ENCODE measurements at places on chromosomes 4 and X.

GRCh38 chr4:155777971-155778735 lies 19.3 kb downstream of the GUCY1B1 start:
- peak; percentile 50 for DNase-seq

GRCh38 chr4:87961993-87962392 lies 13.5 kb upstream of the SPP1 start:
- peak; percentile 60 for DNase-seq

DNA sequence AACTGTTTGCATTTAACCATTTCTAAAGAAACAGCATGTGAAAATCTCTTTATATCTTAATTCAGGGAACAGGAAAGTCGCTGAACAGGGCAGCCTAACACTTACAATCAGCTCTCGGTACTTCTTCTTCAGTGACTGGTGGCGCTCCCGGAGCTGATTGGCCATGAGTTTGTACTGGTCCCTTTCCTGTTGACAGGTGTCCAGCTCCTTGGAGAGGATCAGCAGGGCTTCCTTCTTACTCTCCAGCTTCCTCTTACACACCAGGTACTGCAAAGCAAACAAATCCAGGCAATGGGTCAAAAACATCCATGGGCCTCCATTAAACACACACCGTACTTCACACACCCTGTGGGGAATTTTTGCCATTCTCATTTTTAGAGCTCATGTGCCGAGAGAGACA lies 36.4 kb downstream of the CCDC149 start:
- no peak for DNase-seq

DNA sequence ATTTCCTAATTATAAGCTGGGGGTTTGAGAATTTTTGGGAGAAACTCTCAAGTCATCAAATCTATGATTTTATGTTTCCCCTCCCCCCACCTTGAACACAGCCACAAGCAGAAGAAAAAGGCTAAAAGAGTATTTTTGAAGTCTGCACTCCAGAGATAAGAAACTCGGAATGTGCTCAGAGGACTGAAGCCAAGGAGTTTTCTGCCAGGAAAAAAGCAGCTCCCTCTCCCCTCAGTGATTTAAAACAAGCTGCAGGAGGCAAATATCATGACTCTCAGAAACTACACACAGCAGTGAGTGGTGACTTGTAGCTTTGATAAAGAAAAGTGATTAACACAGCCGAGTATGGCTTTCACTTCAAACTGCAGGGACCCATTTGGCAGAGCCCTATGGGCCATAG lies 800.2 kb upstream of the FTHL17 start:
- peak; percentile 12 for DNase-seq

GRCh38 chrX:55007656-55008055 lies 7.5 kb downstream of the APEX2 start:
- peak; percentile 66 for DNase-seq

DNA sequence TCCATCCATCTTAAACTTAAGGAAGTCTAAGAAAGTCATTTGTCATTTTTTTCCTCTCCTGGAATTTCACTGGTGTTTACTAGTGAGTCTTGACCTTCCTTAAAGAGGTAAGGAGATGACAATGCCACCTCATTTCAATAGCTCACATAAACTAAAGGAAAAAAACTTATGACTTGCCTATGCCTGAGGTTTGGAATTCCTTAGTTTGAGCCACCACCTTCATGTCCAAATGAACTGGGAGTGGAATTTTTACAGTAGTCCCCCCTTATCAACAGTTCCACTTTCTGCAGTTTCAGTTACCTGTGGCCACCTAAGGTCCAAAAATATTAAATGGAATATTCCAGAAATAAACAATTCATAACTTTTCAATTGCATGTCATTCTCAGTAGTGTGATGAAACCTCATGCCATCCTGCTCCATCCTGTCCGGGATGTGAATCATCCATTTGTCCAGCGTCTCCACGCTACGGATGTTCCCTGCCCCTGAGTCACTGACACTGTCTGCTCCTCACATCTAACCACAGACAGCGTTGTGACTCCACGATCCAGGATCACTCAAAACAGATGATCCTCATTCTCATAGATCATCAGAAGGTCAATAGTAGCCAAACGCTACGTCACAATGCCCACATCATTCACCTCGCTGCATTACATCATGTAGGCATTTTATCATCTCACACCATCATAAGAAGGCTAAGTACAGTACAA lies 177.4 kb downstream of the SH3KBP1 start:
- peak; percentile 78 for DNase-seq

DNA sequence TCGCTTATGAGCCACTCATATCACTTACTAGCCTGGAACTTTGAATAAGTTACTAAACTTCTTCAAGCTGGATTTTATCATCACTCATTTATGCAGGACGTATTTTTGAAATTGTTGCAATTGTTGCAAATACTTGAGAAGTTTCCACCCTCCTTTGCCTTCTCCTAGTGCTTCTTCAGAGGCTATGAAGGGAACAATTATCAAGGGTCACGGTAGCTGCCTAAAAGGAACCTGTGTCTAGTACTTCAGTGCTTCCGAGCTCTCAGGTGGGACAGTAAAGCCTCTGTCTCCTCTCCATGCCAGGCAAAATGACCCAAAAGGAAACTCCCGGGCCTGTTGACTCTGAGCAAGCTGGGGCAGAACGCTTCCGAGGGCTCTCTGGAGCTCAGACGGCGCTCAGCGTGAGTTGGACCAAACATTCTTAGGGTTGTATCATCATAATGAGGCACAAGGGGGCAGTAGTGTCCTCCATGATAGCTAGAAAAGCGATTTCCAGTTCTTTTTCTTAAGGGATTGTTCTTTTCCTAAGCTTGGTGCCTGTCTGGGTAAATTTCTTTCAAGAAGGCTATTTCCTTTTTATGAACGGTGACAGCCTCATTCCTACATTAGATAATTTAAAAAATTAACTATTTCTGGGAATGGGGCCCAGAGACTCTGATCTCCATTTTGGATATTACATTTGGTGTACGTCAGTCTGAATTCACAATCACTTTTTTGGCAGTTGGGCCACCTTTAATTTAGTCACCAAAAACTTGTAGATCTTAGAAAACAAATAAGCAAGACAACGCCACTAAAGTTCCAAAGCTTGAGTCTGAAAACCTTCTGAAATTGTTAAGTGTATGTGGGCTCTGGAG lies 73.1 kb downstream of the PACRGL start:
- peak; percentile 18 for DNase-seq

DNA sequence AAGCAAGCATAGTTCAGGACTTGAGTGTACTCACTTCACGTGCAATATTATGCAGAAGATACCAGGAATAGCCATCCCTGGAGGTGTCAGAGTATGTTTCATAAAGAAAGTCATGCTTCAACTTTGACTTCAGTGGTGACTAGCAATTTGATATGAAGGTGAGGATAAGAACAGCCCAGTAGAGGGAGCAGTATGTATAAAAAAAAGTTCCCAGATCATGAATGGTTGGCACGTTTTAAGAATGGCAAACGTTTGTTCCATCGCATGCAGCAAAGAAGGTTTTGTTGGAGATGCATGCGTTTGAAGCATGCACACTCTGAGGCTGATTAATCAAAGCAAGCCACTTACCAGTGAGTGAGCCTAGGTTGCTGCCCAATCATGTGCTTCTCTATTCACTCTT lies 33.5 kb upstream of the SLITRK4 start:
- no peak for DNase-seq

DNA sequence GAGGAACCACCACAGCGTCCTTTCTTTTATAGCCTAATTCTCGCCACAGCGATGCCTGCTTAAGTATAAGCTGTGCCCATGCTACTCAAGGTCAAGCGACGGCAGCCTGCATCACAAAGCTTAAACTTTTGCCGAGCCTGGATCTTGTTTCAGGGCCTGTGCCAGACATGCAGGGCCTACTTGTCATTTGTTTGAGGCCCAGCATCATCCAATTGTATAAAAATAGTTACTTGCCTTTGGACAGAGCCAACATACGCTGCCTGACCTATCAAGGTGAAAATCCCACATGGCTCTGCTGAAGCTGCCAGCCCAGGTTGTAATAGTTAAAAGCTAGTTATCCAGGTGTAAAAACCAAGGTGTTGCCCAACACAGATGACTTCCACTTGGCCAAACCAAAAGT lies 107.1 kb downstream of the TMEM131L start:
- no peak for DNase-seq

- no peak for DNase-seq
Measured at GRCh38 chr4:52665592-52665991, 6.5 kb upstream of the USP46 start.

DNA sequence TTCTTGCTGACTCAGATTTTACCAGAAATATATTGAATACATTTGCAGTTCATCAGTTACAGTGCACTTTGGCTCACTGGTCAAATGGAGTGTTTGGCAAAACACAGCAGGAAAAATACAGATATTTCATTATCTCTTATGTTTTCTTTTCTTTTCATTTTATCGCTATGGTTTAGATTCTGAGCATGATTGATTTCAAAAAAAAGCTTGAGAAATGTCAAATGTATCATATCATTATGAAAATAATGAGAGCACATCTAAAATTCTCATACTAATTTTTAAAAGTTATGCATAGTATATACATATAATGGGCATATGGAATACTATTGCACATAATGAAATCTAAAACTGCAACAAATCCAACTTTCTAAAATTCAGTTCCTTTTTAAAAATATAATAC lies 593.8 kb upstream of the PCDH7 start:
- no peak for DNase-seq

DNA sequence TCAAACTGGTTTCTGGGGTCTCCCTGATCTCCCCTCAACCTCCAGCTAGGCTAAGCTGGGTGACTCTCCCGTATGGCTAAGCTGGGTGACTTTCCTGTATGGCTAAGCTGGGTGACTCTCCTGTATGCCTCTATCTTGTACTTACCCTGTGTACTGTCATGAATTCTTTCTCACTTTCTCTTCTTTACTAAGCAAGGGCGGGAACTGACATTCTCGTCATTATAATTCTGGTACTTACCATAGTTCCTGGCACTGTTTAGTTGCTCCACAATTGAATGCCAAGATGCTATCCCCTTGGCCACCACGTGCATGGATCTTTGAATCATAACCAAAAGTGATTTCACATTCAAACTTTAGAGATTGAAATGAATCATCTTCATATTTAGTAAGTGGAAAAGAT lies 8.8 kb downstream of the INTU start:
- DNase-seq, result no peak

DNA sequence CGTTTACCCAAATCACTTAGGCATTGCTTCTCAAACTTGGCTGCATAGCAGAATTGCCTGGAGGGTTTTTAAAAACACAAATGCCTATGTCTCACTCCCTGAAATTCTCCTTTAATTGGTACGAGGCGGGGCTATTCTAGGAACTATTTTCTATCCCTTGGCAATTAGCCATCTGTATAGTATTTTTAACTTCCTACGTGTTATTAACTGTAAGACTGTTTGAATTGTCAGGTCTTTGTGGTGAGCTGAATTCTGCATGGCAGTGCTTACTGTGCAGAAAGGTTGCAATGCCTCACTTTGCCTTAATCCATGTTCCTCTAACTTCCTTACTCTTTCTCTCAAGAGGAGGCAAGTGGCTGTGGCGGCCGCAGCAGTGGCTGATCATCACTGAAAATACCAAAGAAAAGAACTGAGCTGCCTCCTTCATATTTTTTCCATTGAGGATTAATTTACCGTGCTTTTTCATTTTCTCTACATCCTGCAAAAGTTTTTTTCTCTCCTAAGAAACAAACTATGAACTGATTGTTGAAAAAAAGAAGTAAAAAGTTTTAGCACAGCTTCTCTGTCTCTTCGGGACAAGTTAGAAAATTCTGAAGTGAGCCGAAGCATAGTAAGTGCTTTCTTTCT lies at the start of gene SHROOM3:
TSS of gene SHROOM3 (plus strand) at position 329 of the 627 bp plus-strand sequence. CDS start 824 bp downstream, outside the sequence.
- DNase-seq, result peak; percentile 36

GRCh38 chrX:153516073-153516472 lies 1.4 kb upstream of the ATP2B3 start:
- no peak for DNase-seq

DNA sequence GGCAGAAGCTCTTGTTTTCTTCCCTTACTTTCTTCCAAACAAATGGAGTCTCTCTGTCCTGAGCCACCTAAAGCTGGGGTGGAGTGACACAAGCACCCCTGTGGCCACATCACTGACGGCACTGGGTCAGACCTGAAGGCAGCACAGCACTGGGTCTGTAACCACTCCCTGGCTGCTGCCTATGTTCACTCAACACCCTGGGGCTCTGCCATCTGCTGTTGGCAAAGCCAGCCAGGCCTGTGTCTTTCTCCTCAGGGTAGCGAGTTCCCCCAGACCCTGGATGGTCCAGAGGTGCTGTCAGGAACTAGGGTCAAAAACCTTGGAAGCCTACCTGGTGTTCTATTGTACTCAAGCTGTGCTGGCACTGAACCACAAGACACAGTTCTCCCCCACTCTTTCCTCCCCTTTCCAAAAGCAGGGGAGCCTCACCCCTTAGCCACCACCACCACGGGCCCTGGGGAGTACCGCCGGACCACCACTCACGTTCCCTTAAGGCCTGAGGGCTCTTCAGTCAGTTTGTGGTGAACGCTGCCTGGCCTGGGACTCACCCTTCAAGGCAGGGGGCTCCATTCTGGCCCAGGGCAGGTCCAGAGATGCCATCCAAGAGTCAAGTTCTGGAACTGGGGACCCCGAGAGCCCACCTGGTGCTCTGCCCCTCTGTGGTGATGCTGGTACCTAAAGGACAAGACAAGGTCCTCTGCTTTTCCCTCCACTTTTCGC lies 31.5 kb downstream of the TMEM271 start:
- no peak for DNase-seq

DNA sequence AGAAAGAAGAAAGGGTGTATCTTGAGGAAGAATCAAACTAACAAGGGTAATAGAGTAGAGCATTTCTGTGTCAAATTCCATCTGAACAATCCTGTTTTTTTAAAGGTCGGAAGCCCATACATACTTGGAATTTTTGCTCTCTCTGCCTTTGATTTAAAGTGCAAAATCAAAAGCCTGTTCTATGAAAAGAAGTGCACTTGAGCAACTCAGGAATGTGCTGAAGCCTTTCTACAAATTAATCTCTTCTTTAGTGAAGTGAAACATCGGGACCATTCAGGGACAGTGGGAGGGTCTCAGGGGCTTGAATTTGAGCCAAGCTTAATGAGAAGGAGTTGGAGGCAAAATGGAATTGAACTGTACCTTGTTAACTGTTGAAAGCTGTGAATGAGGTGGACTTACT lies 1008.5 kb upstream of the LCORL start:
- peak; percentile 59 for DNase-seq

DNA sequence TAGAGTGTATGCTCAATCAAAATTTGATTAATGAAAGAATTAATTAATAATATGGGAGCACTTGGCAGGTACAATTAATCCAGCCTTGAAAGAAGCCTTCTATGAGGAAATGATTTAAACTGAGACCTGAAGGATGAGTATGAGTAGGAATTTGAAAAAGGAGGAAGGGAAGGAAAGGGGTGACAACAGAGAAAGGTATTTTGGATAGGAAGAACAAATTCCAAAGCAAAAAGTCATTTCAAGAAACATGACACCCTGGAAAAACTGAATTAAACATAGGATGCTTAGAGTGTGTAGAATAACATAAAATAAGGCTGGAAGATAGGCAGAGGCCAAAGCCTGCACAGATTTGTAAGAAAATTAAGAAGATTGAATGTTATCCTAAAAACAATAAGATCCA lies 29.6 kb downstream of the PHOX2B start:
- DNase-seq, result peak; percentile 54

GRCh38 chr4:5808081-5808741 lies 84.7 kb downstream of the CRMP1 start:
- DNase-seq, result no peak
